ENCODE measurements at places on chromosomes 7 and 10.
A peak's percentile ranks its signal among the peaks of the same experiment; 100 is the strongest.

GRCh38 chr10:79552143-79552542 is 8.1 kb downstream of the SFTPA2 start:
- no peak for DNase-seq

GRCh38 chr10:97037365-97038361 is 148.1 kb downstream of the SLIT1 start:
- DNase-seq = peak; percentile 92

DNA sequence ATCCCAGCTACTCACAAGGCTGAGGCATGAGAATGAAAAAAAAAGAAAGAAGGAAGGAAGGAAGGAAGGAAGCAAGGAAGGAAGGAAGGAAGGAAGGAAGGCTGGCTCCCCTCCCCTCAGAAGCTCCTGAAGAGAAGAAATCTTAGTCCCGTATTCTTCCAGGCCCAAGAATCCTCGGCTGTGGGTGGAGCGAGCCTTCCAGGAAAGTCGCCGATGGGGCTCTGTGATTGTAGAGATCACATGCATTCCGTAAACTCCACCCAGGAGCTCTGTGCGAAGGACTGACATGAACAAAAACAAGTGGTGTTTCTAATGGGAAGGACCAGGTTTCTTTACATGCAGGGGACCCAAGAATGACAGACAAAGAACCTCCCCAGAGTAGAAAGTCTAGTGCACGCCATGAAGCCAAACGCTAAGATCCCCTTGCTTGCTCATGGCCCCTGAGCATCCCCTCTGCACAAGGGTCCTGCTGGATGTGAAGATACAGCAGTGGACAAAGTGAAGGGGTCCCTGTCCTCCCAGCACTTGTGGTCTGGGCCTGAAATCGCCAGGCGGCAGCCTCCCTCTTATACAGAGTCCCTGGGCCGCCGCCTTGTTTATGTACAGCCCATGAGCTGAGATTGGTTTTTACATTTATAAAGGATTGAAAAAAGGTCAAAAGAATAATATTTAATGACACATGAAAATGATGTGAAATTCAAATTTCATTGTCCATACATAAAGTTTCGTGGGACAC is 25.2 kb downstream of the CNPY1 start:
- no peak for DNase-seq

- DNase-seq = no peak
Measured at GRCh38 chr7:34652809-34653208, 5.2 kb upstream of the NPSR1 start.

- no peak for DNase-seq
Measured at GRCh38 chr10:80261316-80262030, 28.0 kb downstream of the MAT1A start.

- DNase-seq = no peak
Measured at GRCh38 chr7:130925136-130925794, 191.3 kb upstream of the KLF14 start.

Measured in iPS DF 6.9 (cell line).